ENCODE measurements at places on chromosomes 16 and 17.

GRCh38 chr17:39591958-39592954 is 15.5 kb downstream of the NEUROD2 start:
- DNase-seq = no peak

GRCh38 chr17:14436266-14436665 is 135.4 kb downstream of the HS3ST3B1 start:
- DNase-seq = no peak

- no peak for DNase-seq
Measured at GRCh38 chr16:21233521-21234150, at the start of gene ANKS4B. Gene ANKS4B (plus strand): TSS chr16:21233699. CDS start chr16:21233738, 39 bp downstream.

DNA sequence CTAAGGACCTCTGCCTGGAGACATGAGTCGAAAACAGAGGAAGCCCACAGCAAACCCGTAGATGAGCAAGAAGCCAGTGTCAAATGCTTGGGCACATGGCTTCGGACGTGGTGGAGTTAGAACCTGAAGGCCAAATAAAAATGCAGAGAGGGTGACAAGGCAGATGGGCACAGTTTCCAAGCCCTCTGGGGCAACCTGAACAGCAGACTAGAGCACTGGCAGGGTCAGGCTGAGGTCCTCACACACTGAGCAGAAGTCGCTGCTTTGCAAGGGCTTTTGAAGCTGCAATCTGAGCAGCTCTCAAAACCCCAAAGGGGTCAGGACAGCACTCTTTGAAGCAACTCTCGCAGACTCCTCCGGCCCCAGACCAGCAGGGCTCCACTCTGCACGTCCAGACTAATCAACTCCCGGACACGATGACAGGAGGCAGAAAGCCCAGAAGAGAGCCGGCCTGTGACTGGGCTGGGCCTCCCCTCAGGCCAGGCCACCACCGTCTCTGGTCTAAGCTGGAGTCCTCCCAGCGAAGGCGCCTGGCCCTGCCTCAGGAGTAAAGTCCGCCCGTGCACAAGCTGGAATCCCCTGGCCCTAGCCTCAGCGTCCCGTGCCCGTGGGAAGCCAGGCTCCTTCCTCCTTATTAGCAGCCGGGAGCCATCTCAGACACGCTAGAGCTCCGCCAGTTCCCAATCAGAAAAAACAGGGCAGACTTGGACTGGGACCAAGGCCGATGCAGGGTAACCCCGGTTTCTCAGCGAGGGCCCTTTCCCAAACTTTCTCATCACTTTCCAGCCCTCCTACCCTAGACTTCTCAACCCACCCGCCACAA is 924 bp downstream of the SMARCD2 start:
- peak; percentile 42 for DNase-seq

GRCh38 chr16:74718140-74718539 is 17.5 kb upstream of the MLKL start:
- no peak for DNase-seq

DNA sequence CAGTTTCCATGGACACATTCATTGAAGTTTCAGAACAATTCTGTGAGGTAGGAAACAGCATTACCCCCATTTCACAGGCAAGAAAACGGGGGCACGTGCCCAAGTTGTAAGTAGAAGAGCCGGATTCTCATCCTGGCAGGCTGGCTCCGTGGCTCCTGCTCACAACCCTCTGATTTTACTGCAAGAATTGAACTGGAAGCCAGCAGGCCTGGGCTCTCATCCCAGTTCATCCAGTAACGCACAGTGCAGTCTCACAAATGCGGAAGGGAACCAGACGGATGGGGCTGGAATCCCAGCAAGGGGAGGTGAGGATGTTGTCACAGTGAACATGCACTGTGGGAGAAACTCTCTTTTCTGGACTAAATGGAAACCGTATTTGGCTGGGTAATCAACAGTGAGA is 40.7 kb upstream of the DOC2B start:
- DNase-seq = no peak

DNA sequence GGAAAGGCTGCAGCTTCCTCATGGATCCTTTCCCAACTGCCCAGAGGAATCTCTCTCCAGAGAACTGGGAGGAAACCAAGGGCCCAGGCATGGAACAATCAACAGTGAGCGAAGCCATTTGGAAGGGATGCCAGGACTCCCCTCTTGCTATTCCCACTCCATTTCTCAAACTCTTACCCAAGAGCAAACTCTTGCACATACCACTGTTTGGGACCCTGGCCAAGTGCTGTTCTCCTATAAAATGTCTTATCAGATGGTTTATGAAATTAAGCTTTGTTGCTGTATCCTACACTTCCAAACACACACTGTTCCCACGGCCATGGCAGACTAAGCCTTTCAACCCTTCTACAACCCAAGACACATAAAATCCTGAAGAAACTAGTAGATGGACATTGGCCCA is 48.3 kb upstream of the AXIN2 start:
- no peak for DNase-seq

DNA sequence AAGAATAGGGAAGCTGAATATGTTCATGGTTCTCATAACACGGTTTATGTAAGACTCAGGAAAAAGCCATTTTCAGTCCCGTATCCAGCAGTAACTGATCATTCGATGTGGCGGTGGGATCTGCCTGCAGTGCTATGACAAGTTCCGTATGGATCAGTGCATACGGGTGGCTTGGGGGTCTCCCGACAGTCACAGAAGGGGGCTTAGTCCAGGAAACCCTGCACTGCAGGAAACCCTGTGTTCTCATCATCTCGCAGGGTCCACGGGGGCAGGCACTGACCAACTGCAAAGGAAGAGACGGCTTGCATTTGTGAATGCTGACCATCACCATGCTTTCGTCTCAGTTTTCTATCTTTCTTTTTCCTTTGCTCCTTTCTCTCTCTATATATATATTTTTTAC is 7.7 kb downstream of the MTHFSD start:
- no peak for DNase-seq

DNA sequence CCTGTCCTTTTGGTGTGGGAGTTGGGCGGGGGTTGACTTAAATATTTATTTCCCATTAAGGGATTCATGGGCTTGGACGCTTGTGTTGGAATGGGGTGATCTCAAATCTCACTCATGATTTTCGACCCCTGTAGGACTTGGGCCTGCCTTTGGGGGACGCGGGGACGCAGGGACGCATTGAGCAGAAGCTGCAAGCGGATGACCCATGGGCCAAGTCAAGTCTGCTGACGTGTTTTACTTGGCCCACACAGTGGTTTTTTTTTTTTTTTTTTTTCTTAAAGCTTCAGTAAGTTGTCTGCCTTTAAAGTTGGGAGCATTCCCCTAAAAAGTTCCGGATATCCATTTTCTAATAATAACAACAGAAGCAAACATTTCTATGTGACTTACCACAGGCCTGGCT is 28.9 kb downstream of the CMIP start:
- DNase-seq = no peak

DNA sequence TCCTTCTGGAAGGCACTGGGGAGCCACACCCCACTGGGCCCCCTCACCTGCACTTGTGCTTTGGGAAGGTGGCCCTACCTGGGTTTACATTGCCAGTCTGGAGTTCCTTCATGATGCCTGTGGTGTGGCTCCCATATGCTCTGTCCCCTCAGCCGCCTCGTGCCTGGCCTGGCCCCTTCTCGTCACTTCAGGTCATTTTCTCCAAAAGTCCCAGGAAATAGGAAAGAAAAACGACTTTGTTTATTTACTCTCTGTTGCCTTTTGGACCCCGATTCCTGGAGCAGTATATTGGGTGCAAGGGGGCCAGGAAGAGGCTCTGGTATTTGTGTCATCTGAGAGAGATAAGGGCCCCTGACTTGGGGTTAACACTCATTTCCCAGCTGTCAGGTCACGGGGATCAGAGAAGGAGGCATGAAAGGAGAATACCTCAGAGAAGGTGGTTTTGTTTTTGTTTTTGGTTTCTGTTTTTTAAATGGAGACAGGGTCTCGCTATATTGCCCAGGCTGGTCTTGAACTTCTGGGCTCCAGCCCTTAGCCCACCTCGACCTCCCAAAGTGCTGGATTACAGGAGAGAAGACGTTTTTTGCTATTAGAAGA is 4.7 kb downstream of the SOCS3 start:
- DNase-seq = no peak

GRCh38 chr17:19295473-19296135 is 58.4 kb downstream of the EPN2 start:
- DNase-seq = no peak

GRCh38 chr16:77841502-77841763 is 53.1 kb downstream of the VAT1L start:
- DNase-seq = no peak

GRCh38 chr16:51615141-51615540 is 464.1 kb upstream of the SALL1 start:
- DNase-seq = no peak

- no peak for DNase-seq
Measured at GRCh38 chr17:26774291-26775218, 519.4 kb upstream of the WSB1 start.

DNA sequence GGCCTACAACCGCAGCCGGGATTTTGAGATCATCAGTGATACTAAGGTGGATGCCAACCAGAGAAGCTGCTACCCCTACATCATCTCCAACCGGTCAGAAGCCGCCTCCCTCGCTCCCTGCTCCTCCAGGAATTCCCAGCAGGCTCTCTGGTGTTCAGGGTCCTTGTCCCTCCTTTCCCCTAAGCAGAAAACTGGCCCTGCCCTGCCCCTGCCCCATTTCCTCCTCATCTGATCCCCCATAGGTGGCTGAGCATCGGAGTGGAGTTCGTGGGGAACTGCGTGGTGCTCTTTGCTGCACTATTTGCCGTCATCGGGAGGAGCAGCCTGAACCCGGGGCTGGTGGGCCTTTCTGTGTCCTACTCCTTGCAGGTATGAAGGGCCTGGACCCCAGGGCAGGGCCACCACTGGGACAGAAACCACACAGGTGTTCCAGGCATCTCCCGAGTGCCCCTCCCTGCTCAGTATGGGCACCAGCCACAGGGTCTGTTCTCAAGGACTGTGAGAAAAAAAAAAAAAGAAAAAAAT is 29.8 kb downstream of the ANKRD40 start:
- DNase-seq = no peak

Data from amygdala (tissue), 56 donors.